Endodermal cell (in vitro differentiated cells): ENCODE measurements at places on chromosomes 3 and 15.

DNA sequence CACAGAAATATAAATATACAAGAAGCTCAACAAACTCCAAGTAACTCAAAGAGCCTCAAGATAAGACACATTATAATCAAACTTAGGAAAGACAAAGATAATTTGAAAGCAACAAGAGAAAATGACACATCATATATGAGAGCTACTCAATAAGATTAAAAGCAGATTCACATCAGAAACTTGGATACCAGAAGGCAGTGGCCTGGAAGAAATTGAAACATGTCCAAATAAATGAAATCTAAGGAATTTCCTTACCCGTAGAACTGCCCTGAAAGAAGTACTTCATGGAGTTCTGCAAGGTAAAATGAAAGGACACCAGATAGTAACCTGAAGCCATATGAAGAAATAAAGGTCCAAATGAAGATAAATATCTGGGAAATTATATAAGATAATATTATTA is 113.9 kb downstream of the LSAMP start:
- DNase-seq: no peak

DNA sequence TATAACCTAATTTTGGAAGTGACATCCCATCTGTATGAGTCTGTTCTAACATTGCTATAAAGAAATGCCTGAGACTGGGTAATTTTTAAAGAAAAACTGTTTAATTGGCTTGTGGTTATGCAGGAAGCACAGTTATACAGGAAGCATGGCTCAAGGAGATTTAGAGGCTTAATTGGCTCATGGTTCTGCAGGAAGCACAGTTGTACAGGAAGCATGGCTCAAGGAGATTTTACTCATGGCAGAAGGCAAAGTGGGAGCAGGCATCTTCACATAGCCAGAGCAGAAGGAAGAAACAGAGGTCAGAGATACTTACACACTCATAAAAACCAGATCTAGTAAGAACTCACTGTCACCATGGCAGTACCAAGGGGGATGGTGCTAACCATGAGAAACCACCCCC is 193.1 kb upstream of the ADAMTS9 start:
- no peak for DNase-seq

DNA sequence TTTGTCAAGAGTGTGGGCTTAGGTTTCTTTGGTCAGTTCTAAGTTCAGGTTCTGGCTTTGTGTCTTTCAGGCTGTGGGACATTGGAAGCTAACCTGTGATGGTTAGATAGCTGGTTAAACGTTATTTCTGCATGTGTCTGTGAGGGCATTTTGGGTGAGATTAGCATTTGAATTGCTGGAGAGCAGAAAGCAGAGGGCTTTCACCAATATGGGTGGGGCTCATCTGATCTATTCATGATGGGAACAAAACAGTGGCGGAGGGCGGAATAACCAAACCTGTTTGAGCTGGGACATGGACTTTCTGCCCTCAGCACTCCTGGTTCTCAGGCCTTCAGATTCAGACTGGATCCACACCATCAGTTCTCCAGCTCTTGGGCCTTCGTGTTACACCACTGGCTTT is 195.4 kb downstream of the KLF13 start:
- DNase-seq: no peak

DNA sequence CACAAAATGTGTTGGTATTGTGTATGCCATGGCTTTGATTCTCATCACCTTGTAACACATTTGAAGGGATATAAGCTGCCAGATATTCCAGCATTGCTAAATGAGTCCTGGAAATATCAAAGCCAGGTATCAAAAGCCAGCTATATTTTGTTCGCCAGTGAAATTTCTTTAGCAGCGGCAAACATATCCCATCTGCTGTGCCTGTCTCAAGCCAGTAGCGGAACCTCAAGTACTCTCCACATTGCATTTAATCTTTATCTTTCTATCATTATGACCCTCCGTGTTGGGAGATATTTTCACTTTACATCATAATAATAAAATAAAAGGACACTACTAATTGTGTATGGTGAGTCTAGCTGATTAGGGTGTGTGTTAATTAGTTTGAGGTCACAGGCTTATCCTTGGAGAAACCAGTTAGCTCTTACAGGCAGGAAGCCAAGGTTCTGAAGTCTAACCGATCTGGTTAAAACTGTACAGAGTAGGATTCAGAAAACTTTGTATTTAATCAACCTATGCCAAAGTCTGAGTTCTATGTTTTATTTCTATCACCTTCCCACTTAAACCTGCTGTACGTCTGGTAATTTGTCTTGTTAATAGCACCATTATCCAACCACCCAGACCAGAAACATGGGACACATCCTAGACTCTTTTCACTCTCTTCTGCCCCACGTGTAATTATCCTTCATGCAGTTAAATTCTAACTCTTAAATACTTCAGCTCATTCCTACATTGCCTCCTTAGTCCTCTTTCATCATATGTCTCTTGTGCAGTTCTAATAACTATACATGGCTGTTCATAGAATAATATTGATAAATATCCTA is 14.5 kb downstream of the TIPARP start:
- DNase-seq: no peak

- no peak for DNase-seq
Measured at GRCh38 chr3:16743276-16743675, 138.1 kb upstream of the DAZL start.

DNA sequence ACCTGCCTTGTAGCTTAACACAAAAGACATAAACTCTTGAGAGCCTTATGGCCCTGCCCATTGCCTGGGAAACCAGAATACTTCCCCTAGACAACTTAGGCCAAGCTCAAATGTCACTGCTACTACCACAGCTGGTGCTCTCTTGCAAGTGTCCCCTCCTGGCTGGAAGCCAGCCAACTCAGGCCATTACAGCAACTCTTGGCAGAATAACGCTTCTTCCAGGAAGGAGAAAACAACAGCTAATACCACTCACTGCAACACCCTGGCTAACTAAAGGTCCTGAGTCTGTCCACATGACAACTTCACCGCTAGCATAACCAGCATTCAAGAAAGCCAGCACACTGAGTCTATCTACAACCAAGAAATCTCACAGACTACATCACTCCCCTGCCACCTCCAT is 5.1 kb upstream of the B4GALT4 start:
- DNase-seq: no peak

DNA sequence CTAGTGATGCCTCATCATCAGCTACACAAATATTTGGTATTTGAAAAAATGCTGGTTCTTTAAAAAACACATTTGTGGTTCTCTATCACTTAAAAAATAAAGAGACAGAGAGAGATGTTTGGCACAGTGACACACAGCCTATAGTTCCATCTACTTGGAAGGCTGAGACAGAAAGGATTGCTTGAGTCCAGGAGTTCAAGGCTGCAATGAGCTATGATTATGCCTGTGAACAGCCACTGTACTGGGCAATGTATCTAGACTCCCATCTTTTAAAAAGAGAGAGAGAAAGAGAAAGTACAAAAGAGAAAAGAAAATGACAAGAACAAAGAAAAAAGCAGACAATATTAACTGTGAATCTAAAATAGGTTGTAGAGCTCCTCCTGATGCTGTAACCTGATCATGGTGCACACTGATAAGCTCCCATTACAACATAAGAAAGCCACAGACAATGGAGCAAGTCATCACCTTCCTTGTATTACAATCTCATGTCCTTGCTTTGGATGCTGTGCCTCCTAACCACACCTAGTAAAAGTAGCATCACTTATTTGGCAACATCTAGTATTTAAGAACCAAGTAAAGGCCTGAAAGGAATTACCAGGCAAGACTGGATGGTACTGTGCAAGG is 31.7 kb upstream of the MAP4 start:
- no peak for DNase-seq

- no peak for DNase-seq
Measured at GRCh38 chr15:51505251-51505650, 117.3 kb downstream of the DMXL2 start.

GRCh38 chr3:104402902-104403301 is 963.8 kb upstream of the ALCAM start:
- no peak for DNase-seq

DNA sequence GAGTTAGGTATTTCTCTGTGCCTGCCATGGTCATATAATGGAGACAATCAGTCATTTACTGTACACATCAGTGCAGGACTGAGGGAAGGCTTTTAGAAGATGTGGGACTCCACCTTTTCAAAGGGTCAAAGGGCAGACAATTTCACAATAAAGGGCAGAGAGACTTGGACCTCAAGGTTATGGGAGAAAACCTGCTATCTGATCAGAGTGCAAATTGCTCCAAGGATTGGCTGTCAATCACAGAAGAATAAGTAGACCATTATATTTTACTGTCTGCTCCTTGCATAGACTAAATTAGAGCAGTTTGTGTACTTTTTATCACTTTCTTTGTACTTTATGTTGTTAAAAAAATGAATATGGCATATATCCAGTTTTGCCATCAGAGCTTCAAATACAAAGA is 314.9 kb upstream of the ATP11B start:
- DNase-seq: no peak

GRCh38 chr3:26721047-26721446 is 98.5 kb downstream of the LRRC3B start:
- DNase-seq: no peak

GRCh38 chr3:127385540-127385870 is 97.7 kb upstream of the PRR20G start:
- peak; percentile 40 for DNase-seq

GRCh38 chr3:49674497-49674983 is 389 bp downstream of the APEH start:
- no peak for DNase-seq

GRCh38 chr3:161579395-161580126 is 83.0 kb downstream of the OTOL1 start:
- DNase-seq: no peak

DNA sequence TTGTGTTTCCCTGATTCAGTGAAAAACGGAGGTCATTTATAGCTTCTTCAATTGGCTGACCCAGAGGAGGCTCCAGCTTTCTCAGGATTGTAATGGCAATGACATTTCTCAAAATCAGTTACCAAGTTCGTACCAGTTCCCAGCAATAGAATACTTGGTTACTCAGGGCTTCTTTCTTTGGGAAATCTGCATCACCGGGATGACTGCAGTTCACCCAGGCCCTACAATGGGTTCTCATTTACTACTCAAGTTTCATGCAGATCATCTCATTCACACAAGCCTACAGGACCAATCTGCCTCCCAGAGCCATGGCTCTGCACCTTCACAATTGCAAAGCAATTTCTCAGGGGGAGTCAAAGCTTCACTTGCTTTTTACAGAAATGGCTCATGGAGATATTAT is 109.6 kb downstream of the FHIT start:
- peak; percentile 71 for DNase-seq

DNA sequence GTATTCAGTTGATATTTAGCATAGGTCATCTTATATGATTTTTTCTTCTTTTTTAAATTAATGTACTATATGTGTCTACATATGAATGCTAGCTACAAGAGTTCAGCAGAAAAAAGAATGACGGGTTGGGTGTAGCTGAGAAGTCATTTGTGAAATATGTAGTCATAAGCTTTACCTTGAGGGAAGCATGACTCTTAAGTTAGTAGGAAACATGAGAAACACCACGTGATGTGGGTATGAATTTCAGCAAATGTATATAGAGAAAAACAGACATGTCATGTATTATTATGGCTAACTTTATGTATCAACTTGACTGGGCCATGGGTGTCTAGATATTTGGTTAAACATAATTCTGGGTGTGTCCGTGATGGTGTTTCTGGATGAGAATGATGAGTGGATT is 125.0 kb downstream of the RAP2B start:
- no peak for DNase-seq

- DNase-seq: no peak
Measured at GRCh38 chr3:136882571-136882970, 20.6 kb downstream of the NCK1 start.

DNA sequence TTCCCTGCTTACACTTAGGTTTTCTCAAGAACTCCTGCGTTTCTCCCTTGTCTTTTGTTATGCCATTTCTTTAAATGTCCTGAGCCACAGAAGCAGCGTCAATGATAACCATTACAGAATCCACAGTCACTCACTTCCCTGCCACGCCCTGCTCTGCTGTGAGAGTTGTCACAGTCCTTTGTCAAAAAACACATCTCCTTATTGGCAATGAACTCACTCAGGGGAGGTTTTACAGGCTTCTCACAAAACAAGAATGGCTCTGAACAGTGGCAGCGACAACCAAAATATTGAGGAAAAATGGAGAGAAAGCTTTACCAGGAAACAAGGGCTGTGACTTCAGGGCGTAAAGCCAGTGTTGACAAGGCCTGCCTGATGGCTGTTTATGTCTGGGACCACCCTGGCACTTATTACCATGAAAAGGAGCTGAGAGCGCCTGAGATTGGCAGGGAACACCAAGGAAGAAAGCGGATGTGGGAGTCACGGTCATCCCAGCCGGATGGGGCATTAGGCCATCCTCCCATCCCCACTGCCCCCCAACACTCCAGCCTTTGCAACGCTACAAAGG is 111.5 kb downstream of the ADAMTS9 start:
- no peak for DNase-seq

GRCh38 chr15:38994310-38994709 is 429.7 kb upstream of the RASGRP1 start:
- DNase-seq: no peak

- DNase-seq: no peak
Measured at GRCh38 chr3:149330609-149331331, 2.7 kb downstream of the TM4SF18 start.

- DNase-seq: no peak
Measured at GRCh38 chr3:168443965-168444364, 348.2 kb upstream of the GOLIM4 start.

- no peak for DNase-seq
Measured at GRCh38 chr3:111885578-111885977, 26.5 kb downstream of the PHLDB2 start.

DNA sequence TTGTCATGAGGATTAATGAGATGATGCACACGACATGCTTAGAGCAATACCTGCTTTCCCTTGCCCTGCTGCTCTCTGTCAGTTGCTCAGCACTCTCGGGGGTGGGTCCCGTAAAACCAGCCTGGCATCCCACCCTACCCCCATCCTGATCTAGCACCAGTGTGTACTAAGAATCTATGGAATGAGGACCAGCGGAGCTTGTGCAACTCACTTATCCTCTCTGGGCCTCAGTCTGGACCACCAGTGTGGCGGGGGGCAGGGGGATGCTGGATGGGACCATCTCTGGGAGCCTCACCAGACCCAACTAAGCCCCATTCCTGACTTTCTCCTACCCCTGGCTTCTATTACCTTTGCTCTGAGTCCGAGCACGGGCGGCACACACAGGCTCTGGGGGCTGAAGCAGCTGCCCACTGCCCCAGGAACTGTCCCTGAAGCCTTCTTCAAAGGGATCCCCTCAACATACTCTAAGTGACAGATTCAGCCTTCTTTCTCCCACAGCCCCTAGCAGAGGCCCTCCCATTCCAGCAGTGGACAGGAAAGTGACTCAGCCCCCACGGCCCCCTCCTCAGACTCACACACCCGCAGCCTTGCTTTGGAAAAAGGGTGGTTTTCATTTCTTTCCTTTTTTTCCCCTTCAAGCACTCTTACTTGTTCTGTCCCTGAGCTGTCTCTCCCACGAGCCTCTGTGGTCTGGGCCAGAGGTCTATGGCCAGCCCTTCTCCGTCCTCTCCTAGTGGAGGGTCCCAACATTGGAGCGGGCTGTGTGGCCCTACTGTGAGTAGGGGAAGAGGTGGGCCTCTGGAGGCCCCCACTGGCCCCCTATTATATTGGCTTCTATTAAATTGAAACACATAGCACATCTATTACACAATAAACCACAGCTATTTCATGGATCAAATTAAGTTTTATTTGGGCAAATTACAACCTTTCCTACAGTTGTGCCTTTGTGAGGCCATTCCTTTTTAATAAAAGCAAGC is 100.3 kb downstream of the SMAD6 start:
- peak; percentile 50 for DNase-seq
